ENCODE measurements at places on chromosomes 16 and 17.
A peak's percentile ranks its signal among the peaks of the same experiment; 100 is the strongest.

DNA sequence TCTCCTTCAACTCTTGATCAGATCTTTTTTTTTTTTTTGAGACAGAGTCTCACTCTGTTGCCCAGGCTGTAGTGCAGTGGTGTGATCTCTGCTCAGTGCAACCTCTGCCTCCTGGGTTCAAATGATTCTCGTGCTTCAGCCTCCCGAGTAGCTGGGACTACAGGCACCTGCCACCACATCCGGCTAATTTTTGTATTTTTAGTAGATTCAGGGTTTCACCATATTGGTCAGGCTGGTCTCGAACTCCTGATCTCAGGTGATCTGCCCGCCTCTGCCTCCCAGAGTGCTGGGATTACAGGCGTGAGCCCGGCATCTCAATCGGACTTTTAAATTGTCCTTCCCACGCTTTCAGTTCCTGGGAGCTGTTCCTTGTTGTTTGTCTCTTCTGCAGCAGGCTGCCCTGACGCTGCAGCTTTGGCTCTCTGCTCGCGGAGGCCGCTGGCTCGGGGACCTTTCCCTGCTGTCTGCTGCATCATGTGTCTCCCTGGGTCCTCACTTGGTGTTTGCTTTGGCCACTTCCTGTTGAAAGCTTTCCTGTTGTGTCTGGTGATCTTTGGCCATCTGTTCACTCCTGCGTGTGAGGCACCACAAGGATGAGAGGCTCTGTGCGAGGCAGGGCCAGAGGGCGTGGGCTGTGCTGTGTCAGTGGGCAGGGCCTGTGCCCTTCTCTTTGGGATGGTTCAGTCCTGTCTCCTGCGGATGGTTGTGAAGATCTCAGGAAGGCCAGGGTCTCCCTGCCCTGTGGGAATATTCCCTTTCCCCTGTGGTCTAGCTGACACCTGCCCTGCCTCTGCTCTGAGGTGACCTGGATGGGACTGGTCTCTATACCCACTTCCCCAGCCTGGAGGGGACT is 18.4 kb upstream of the CAPN15 start:
- no peak for DNase-seq

DNA sequence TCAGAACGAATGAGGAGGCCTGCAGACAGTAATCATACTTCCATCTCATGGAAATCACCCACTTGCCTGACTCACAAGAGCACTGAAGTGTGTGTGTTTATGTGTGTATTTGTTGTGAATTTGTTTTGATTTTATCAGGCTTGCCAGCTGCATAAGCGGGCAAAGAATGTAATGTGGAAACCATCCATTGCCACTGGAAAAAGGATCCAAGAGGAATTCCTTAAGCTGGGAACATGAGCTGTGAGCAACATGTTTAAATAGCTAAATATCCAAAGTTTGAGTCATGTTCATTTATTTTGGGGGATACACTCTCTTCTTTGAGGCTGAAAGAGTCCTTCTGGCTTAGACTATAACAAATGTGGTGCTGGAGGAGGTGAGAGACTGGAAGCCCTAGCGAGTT is 198.4 kb upstream of the TBX2 start:
- DNase-seq, result no peak

GRCh38 chr17:60145006-60145935 is 4.5 kb upstream of the CA4 start:
- DNase-seq, result peak; percentile 14

GRCh38 chr17:49122566-49122965 is 10.0 kb upstream of the B4GALNT2 start:
- no peak for DNase-seq
